Thoracic aorta endothelial cell (primary cell): ENCODE measurements at places on chromosomes 5 and 9. TPM values are rescaled to one million over a fixed set of nuclear protein-coding genes. Genes with fewer than 3 reads are reported as not detected.

The N4BP3 gene
- 16.0 and 20.8 TPM in 2 replicates for total RNA-seq

The LCN15 gene
- not detected in 2 replicates for total RNA-seq

The KIAA1958 gene
- total RNA-seq = 1.6 and 1.9 TPM in 2 replicates

The TNC gene
- 0.80 and 12.1 TPM in 2 replicates for total RNA-seq

The TRIM7 gene
- total RNA-seq = 15.1 and 15.4 TPM in 2 replicates

The MED22 gene
- 13.8 and 19.4 TPM in 2 replicates for total RNA-seq

The PPP1R26 gene
- total RNA-seq = 9.8 and 16.5 TPM in 2 replicates

The GPR150 gene
- 0.27 and 0.29 TPM in 2 replicates for total RNA-seq

The AGTPBP1 gene
- 33.7 and 37.4 TPM in 2 replicates for total RNA-seq

The ZFAND5 gene
- total RNA-seq = 146 and 190 TPM in 2 replicates

The OCLN gene
- 13.4 and 14.1 TPM in 2 replicates for total RNA-seq

The ENHO gene
- 0.22 TPM in 1 of 2 replicates, not detected in the other for total RNA-seq

The SLIT3 gene
- total RNA-seq = 0.13 and 1.0 TPM in 2 replicates

The CEP72 gene
- 6.0 and 7.8 TPM in 2 replicates for total RNA-seq
